ENCODE measurements at places on chromosomes 1 and 21.

- no peak for DNase-seq
These were observed 47.1 kb upstream of the DYNLT5 start for GRCh38 chr1:66705110-66705509.

- DNase-seq, result no peak
These were observed 19.8 kb downstream of the CEP104 start for GRCh38 chr1:3837200-3837599.

GRCh38 chr21:43712268-43712942 lies 6.5 kb upstream of the PDXK start:
- no peak for DNase-seq

- DNase-seq, result no peak
These were observed 102.5 kb downstream of the TRABD2B start for GRCh38 chr1:47894410-47895278.

DNA sequence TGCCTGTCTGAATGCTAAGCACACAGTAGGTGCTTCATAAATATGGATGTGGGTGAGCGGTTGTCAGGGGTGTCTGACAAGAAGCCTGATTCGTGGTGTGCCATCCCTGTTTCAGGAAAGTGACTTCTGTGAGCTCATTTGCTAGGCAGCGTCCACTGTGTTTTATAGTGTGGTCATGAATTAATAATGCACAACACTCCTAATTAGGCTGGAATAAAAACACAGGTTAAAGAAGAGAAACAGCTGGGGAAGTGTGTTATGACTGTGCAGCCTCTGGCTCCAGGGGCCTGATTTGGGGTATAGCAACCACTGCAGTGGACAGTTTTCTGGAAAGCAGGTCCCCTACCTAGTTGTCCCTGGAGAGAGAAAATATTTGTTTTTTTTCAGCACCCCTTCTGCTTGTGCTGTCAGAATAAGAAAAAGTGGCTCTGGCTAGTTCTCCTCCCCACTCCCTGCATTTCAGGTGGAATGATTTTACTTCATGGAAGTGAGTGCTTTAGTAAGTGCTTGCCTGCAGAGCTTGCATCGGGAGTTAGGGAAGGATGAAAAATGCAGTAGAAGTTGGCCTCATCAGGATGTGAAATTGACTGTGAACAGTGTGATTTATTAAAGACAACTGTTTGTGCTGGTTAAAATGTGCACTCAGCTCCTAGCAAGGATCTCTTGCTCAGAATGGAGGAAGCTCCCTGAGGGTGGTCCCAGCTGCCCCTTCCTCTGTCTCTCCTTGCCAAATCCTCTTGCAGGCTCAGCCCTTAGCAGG lies 333.8 kb downstream of the HHAT start:
- no peak for DNase-seq

DNA sequence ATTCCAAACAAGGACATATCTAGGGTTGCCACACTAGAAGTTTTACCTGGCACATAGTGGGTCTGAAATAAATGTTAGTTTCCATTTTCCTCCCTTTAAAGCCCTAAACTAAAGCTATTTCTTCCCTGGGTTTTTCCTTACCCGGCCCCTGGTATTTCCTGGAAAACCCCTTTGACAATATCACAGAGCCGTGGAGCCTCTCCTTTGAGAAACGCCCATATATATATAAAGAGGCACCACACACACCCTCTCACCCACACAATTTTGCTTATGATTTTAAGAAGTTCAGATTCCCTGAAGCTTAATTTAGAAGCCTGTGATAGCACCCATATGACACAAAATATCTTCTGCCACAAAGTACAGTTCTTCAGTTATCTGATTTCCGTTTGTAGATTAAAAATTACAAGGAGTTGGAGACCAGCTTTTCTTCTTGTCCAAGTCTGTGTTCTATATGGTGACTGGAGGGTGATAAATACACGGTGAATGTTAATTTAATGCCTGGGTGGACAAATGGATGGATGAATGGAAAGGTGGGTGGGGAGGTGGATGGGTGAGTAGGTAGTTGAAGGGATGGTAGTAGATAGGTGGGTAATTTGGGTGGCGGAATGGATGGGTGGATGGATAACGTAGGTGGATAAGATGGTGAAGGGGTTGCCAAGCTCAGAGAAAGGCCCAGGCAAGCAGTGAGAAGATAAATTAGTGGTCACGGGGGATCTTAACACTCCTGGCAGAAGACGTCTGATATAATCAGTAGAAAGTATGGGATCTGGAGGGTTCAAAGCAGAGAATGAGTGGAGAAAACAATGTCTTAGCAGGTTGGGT lies 154.4 kb upstream of the FGGY start:
- DNase-seq, result no peak

DNA sequence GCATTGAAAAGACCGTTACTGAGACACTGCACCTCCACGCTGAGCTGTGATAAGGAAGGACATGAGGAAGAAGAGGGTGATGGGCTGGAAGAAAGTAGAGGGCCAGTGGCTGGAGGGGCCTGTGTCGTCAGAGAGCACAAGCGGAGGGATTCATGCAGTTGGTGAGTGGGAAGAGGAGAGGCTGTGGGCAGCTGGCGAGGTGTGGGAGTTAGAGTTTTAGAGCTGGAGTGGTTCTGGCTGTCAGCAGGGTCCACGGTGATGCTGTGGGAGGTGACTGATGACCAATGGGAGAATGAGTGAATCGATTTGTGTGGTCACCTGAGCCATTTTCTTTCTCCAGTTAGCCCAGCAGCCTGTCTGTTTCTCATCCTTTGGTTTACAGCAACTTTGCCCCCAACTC lies 66.2 kb upstream of the SLC2A1 start:
- DNase-seq, result no peak

DNA sequence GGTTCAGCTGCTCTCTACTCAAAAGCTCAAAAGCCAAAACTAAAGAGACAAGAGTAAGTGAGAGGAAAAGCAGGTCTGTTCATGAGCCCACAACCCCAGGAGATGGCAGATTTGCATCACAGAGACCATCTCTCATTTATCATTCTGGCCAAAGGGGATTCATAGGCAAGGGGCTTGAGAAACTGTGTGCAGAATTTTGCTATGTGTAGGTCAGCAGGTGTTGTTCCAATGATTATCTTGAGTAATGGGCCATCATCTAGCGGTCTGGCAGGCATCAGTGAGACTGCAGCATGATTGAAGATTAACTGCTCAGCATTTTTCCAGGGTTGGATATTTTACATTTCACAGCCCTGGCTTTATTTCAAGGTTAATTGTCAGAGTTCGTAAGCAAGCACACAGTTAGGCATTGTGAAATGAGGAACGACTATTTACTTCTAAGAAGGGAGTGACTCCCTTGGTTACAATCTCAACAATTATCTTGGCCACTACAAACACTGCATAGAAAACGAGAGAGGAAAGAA lies 1204.6 kb upstream of the TMPRSS15 start:
- DNase-seq, result no peak

DNA sequence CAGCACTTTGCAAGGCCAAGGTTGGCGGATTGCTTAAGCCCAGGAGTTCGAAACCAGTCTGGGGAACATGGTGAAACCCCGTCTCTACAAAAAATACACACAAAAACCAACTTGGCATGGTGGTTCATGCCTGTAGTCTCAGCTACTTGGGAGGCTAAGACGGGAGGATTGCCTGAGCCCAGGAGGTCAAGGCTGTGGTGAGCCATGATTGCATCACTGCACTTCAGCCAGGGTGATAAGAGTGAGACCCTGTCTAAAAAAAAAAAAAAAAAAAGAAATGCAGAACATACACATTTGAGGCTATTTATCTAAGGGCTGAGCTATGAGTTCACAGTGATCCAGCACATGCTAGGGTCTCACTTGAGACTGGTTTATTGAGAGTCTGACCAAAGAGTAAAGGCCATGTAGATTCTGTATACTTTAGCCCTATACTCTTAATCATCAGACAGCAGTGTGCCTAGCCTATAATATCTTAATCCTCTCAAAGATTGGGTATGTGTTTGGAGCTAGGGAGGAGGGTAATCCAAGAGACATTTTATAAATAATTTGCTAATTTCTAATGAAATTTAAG lies 23.9 kb downstream of the RNF2 start:
- DNase-seq, result no peak

- DNase-seq, result no peak
These were observed 115.7 kb downstream of the RGL1 start for GRCh38 chr1:183920651-183921050.

DNA sequence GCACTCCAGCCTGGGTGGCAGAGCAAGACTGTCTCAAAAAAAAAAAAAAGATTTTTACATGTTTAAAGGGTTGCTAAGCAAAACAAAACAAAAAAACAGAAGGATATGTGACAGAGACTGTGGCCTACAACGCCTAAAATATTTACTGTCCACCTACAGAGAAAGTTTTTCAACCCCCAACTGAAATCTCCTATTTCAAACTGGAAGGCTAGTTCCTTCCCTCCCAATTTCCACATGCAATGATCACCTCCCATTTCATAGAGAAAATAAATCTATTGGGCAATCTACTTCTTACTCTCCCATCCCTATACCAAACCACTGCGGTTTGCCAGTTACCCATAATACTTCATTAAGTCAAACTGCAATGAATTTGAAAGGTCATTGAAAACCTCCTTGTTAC lies 74.2 kb downstream of the ST3GAL3 start:
- no peak for DNase-seq

DNA sequence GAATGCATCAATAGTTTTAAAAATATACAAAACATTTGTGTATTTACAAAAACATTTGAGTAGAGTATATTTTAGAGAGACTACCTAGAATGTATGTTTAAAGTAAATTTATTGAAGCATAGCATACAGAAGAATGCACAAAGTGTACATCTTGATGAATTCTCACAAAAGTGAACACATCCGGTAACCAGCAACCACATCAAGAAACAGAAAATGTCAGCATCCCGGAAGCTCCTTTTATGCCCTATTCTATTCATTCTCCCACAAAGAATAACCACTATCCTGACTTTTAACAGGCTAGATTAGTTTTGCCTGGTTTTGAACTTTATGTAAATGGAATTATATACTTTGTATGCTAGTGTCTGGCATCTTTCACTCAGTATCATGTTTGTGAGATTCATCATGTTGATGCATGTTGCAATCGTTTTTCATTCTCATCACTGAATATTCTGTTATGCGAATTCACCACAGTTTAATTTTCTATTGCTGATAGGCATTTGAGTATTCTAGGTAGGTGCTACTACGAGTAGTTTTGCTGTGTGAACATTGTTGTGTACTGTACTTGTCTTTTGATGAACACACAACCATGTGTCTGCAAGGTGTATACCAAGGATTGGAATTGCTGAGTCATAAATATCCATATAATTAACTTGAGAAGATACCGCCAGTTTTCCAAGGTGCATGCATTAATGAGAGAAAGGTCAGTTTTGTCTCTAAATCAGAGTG lies 75.4 kb downstream of the CACHD1 start:
- no peak for DNase-seq

DNA sequence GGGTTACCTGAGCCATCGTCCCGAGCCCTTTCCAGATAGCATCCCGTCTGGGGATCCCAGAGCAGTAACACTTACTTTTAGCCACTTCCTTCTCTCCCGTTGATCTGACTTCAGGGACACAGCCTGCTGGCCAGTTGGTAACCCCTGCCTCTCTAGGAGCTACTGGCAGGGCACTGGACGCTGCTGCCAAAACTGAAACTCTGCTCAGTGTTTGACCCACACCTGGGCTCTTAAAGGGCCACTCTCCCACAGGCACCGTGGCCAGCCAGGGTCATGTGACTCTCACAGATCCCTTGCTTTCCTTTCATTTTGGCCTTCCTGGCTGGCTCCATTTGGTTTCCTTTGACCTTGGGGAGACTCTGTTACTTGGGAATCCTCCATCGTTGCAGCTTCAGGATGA lies at the start of gene PIGR:
Gene PIGR, minus strand, starts transcription at position 206 of the 400 bp plus-strand sequence. CDS start 5,935 bp downstream, outside the sequence.
- DNase-seq, result no peak

- DNase-seq, result no peak
These were observed 30.1 kb upstream of the CHAF1B start for GRCh38 chr21:36354918-36355680.

DNA sequence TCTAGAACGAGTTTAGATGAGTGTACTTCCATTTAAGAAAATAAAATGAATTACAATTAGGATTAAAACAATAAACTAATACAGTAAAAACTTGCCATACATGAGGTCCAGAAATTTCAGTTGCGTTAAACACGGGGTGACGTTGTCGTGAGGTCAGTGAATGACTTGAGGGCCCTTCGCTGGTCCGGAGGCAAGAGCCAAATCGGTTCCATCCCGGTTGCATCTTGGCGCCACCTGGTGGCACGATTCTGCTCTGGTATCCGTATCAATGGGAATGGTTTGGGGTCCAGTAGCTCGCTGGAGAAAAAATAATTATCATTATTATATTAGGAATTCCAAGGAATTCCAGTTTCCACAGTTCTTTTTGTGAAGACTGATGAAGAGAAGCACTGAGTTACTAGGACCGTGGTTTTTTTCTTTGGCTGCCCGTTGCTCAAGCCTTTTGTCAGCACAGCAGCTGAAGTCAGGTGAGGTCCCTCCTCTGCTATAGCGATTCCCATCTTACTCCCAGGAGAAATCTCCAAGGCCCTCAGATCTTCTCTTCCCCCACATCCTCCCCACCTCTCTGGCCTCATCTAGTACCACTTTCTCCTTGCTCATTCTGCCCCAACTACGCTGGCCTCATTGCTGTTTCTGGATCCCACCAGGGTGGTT lies 161.4 kb downstream of the SLC35F3 start:
- peak; percentile 86 for DNase-seq

DNA sequence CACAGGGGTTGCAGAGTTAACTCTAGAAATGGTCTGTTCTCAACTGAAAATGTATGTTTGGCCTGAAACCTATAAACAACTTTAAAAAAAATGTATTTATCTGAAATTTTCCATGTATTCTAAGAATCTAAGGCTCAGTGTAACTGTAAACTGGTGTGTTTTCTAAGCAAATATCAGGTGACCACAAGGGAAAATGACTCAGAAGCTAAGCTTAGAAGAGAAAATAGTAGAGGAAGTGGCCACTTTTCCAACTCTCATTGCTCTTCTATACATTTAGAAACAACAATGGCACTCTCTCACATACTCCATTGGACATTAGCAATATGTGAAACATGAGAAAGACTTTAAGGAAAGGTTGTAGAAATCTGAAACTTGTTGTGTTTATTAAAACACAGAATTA lies 7.5 kb downstream of the TNFSF18 start:
- DNase-seq, result no peak

GRCh38 chr1:67058761-67059160 lies 4.8 kb upstream of the SLC35D1 start:
- no peak for DNase-seq

- DNase-seq, result no peak
These were observed 61.1 kb downstream of the TOMM20 start for GRCh38 chr1:235067396-235068157.
